Stimulated activated CD4-positive, alpha-beta T cell treated with anti-CD3 and anti-CD28 coated beads, Interleukin-1b, Interleukin-23, amount 100 ng/mL, for 24 hours (primary cell): ENCODE measurements at places on chromosomes 12 and 14.
A peak's percentile ranks its signal among the peaks of the same experiment; 100 is the strongest.

GRCh38 chr12:6752167-6752920 is 597 bp downstream of the MLF2 start:
- DNase-seq = no peak

DNA sequence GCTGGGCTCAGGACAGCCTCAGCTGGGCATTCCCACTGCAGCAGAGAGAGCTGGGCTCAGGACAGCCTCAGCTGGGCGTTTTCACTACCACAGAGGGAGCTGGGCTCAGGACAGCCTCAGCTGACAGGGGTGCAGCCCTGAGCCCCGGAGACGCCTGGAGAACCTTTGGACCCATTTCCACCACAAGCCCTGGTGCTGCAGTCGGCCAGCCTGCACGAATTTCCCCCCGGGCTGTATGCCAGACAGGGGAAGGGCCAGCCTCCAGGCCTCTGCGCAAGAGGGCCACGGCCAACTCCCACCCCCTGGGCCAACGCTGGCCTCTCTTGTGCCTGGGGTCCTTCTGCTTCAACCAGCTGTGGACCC is 2.6 kb upstream of the C14orf180 start:
- no peak for DNase-seq

DNA sequence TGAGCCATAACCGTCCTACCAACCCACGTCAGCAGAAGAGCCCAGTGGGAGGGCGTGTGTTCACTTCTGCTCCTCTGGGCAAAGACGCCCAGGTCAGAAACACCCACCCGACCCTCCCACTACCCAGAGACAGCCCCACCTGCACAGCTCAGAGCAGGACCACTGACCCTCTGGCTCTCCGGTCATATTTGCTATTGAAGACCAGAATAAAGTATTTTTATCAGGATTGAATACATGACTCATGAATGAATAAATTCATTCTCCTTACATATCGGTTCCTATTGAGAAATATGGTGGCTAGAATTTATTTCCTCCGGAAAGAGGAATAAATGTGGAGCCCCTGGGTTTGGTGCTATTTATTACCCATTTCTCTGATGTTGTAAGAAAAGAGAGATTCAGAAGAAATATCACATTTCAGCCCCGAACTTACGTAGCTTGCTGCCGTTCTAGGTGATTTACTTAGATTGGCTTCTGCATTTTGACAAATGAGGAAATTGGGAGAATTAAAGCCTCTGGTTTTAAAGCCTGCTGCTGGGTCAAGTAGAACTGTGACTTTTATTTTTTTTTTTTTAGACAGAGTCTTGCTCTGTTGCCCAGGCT is 36.4 kb upstream of the P2RX7 start:
- no peak for DNase-seq

DNA sequence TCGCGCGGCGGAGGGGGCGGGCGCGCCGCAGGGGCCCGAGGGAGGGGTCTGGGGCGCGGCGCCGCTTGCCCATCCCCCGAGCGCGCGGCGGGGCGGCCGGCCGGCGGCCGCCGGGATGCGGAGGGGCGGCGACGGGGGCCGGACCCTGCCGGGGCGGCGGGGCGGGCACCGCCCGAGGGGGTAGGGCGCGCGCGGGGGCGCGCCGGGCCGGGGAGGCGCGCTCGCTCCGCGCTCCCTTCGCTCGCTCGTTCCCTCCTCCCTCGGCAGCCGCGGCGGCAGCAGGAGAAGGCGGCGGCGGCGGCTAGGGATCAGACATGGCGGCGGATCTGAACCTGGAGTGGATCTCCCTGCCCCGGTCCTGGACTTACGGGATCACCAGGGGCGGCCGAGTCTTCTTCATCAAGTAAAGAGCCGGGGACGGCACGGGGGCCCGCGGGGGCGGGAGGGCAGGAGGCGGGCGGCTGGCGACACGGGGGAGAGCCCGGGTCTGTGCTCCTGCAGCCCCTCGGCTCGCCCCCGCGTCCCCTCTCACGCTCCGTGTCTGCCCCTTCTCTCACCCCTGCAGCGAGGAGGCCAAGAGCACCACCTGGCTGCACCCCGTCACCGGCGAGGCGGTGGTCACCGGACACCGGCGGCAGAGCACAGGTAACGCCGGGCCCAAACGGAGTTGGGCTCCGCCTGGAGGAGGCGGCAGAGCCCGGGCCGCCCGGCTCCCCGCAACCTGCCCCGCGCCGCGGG is at the start of gene PLEKHA5:
Gene PLEKHA5 (plus strand): TSS at position 248 of the 738 bp plus-strand sequence. CDS start 67 bp downstream, at position 315.
- no peak for DNase-seq

- DNase-seq = peak; percentile 49
Measured at GRCh38 chr12:53427905-53428594, 4.4 kb downstream of the AMHR2 start.

- no peak for DNase-seq
Measured at GRCh38 chr12:6198556-6198955, 1.6 kb upstream of the CD9 start.

GRCh38 chr12:79019672-79020071 is 155.1 kb downstream of the SYT1 start:
- no peak for DNase-seq
